ENCODE measurements at places on chromosomes 3 and 15. TPM values are rescaled to one million over a fixed set of nuclear protein-coding genes. Genes with fewer than 3 reads are reported as not detected.

The AP3S2 gene
- total RNA-seq, result 17.2 TPM

DNA sequence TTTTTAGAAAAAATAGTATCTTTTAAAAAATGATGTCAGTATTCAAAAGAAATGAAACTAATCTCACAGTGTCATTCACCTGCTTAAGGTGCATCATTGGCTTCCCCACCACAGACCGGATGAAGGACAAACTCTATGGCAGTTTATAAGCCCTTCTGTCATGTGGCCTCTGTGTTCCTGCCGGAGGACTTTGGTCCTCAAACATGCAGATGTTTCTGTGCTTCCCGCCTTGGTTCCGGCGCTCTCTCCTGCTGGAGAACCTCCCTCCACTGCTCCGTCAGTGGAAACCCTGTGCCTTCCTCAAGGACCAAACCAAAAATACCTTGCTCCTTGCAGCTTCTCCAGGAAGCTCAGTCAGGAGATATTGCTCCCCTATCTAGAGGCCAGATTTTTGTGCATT lies 326.3 kb downstream of the UACA start:
- H3K27ac ChIP-seq, result no peak overlapping the region
- H3K4me1 ChIP-seq, result peaks cover 21% of the 10 kb centered on the region
- H3K36me3 ChIP-seq, result no peaks in the 10 kb centered on the region
- H3K27me3 ChIP-seq, result peaks cover 4% of the 10 kb centered on the region

The ROBO2 gene
- total RNA-seq, result not detected

DNA sequence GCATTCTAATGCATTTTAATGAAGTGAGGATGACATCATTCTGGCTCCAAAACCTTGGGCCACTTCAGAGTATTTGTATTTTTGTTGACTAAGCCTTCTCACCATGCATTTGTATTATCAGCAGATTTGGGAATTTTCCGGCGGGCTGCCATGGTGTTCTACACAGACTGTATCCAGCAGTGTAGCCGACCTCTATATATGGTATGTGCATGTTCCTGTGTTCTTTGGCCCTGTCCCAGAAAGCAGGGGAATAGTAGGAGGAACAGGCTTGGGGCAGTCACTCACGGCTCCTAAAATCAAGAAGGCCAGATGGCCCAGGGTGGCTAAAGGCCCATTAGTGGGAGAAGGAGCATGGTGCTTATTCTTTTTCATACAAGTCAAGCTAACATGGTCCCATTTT lies 80.5 kb downstream of the USF3 start:
- no peaks in the 10 kb centered on the region for H3K27me3 ChIP-seq
- H3K27ac ChIP-seq, result no peak overlapping the region
- DNase-seq, result no peak
- H3K4me3 ChIP-seq, result no peak overlapping the region
- no peaks in the 10 kb centered on the region for H3K4me1 ChIP-seq
- peaks cover 13% of the 10 kb centered on the region for H3K36me3 ChIP-seq

GRCh38 chr3:24315356-24315755 lies 179.3 kb downstream of the THRB start:
- no peaks in the 10 kb centered on the region for H3K27me3 ChIP-seq
- no peaks in the 10 kb centered on the region for H3K4me1 ChIP-seq
- no peak for DNase-seq
- no peaks in the 10 kb centered on the region for H3K36me3 ChIP-seq
- no peak overlapping the region for H3K27ac ChIP-seq
